Kidney (tissue), 22 donors: ENCODE measurements at places on chromosomes 1 and 21. TPM values are rescaled to one million over a fixed set of nuclear protein-coding genes. Genes with fewer than 3 reads are reported as not detected.

PPP1R15B gene
- total RNA-seq, result 41.6 TPM

TDRD5 gene
- total RNA-seq, result 0.47 TPM

FAM177B gene
- total RNA-seq, result 1.1 TPM

CFHR2 gene
- not detected for total RNA-seq

FCRLB gene
- 2.3 TPM for total RNA-seq

ARHGEF10L gene
- 91.9 TPM for total RNA-seq

PHLDA3 gene
- total RNA-seq, result 25.6 TPM

LDLRAD2 gene
- 0.79 TPM for total RNA-seq

TMEM52 gene
- 0.50 TPM for total RNA-seq

ARMH1 gene
- total RNA-seq, result 3.9 TPM

S100A12 gene
- 1.3 TPM for total RNA-seq

ID3 gene
- total RNA-seq, result 97.8 TPM

BARHL2 gene
- total RNA-seq, result not detected

FAAH gene
- total RNA-seq, result 39.3 TPM

ZBTB18 gene
- total RNA-seq, result 19.8 TPM

CD1B gene
- 0.60 TPM for total RNA-seq

TRIM62 gene
- 6.2 TPM for total RNA-seq

GJA9 gene
- total RNA-seq, result not detected

TPTE gene
- total RNA-seq, result not detected

TINAGL1 gene
- total RNA-seq, result 246 TPM

VHLL gene
- not detected for total RNA-seq

FBLIM1 gene
- 89.3 TPM for total RNA-seq

NBPF26 gene
- 38.2 TPM for total RNA-seq

EFNA3 gene
- 1.7 TPM for total RNA-seq

FCRL2 gene
- total RNA-seq, result 2.5 TPM

XCL1 gene
- total RNA-seq, result not detected

SYT6 gene
- 0.06 TPM for total RNA-seq

LCA5L gene
- 4.3 TPM for total RNA-seq

ASPM gene
- 0.69 TPM for total RNA-seq

HLX gene
- 8.2 TPM for total RNA-seq

ST6GALNAC5 gene
- 0.50 TPM for total RNA-seq

SLC16A4 gene
- 53.1 TPM for total RNA-seq

EPHA8 gene
- 0.09 TPM for total RNA-seq

CHRM3 gene
- total RNA-seq, result 2.9 TPM

ADGRL2 gene
- total RNA-seq, result 71.2 TPM

GABPB2 gene
- 20.5 TPM for total RNA-seq

CELA3A gene
- not detected for total RNA-seq

TNN gene
- not detected for total RNA-seq

LMNA gene
- 384 TPM for total RNA-seq

NLRP3 gene
- total RNA-seq, result 4.0 TPM

HORMAD1 gene
- 0.13 TPM for total RNA-seq

FTCD gene
- total RNA-seq, result 51.6 TPM

A3GALT2 gene
- not detected for total RNA-seq

VWA1 gene
- total RNA-seq, result 116 TPM

UTS2 gene
- total RNA-seq, result 0.72 TPM

GRHL3 gene
- total RNA-seq, result 1.7 TPM

LCE4A gene
- not detected for total RNA-seq
